ENCODE measurements at places on chromosomes 4 and X.
A peak's percentile ranks its signal among the peaks of the same experiment; 100 is the strongest.

DNA sequence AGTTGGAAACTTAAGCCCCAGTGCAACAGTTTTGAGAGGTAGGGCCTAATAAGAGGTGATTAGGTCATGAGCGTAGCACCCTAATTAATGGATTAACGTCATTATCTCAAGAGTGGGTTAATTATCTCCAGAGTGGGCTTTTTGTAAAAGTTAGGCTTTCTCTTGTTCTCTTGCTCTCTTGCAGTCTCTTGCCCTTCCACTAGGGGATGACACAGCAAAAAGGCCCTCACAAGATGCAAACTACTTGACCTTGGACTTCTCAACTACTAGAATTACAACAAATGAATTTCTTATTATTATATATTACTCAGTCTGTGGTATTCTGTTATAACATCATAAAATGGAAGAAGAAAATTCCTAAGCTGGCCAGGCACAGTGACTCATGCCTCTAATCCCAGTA, 22.1 kb upstream of the NDST3 start:
- no peak for DNase-seq

DNA sequence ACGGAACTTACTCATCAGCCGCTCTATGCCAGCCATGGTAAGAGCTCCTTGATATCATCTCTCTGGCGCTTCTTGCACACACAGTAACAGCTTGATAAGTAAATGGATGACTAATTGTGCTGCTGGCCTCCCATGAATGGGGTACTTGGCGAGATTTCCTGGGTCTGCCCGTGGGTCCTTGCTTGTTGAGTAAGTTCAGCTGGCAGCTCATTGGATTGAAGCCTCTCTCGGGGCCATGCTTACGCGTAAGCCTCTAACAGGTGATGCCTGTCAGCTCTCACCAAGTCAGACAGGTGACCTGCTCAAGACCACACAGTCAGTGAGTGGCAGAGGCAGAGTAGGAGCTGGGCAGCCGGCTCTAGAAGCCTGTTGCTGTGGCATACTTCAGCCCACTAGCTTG, 7.7 kb downstream of the NSG1 start:
- DNase-seq, result no peak

DNA sequence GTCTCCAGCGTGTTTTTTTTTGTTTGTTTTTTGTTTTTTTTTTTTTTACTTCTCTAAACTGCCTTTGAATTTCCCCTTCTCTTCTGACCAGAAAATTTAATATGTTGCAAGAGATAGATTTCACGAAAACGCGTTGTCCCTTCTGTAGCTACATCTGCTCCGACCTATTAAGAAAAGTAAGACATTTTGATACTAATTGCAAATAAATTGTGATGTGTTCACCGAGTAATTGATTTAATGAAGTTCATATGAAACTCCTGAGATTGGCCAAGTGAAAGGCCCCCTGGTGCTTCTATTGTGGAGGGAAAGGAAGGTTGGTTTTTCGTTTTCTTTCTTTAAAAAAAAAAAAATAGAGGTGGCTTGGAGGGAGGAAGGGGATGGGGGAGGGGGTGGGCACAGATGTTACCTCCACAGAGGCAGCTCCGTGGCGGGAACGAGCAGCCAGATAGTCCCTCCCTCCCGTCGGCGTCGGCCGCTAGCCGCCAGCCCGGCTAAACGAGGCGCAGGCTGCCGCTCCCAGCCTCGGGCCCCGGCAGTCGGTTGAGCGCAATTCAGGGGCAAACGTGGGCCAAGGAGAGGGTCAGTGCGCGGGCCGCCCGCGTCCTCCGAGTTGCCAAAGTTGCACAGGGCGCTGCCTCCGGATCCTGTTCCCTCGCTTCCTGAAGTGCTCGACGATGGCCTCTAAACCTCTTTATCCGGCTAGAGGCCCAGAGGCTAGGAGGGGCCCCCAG, 139.1 kb upstream of the ZIC3 start:
- no peak for DNase-seq

DNA sequence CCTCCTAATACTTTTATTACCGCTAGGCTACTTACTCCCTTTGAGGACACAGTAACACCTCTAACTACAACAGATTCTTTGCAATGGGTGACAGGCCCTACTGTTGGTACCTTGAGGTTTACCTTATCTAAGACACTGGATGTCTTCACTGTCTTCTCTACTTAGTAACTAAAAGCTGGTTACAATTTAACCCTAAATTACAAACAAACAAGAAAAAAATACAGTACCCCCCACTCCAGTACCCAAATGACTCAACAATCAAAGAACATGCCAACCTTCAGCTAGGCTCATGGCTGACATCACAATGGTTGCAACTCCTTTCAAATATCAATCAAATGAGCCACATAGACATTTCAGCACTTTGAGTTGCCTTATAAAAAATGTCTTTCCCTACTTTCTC, 198.0 kb downstream of the GUCY2F start:
- no peak for DNase-seq

DNA sequence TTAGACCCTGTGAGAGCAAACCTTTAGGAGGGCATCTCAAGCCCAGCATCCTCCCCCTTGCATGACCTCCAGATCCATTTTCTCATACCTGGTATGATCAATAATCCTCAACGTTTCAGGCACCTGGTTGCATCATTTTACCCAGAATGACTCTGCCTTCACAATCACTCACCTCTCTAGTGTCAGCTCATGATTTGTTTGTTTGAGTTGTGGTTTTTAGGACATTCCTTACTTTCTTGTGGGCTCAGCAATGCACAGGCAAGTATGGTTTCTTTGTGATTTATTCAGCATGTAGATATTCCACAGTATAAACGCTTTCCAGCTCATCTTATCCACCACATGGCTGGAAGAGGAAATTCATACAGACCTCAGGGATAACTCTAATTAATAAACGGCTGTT, 93.6 kb upstream of the CPEB2 start:
- no peak for DNase-seq

DNA sequence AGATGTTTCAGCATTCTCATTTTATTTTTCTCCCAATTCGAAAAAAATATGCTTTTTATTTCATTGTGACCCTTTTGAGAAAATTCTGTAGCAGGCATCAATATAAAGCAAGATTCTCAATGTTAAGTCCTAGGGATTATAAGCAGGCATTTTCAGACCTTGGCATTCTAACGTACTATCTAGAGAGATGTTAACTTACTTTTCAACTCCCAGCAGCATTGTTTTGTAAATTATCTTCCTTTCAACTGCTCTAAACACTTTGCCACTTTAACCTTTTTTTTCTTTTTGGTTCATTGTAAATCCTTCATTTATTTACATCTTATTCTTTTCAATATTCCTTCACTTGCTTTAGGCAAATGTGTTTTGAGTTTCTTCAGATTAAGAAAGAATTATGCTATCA, 333.2 kb downstream of the ARHGAP24 start:
- DNase-seq, result no peak

- no peak for DNase-seq
Measured at GRCh38 chr4:149794352-149794751, 21.3 kb downstream of the IQCM start.

DNA sequence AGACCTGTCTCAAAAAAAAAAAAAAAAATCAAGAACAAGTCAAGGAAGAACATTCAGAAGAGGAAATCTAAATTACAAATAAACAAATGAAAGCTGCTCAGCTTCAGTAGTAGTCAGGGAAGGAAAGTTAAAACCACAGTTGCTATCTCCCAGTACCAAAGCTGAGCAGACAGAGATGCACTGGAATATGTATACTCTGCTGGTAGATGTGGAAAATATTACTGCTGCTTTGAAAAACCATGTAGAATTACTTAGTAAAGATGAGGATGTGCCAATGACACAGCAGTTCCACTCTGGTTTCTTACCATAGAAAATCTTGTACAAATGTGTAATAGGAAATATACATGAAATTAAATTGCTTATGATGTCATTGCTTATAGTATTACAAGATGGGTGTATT, 25.1 kb upstream of the PRKX start:
- DNase-seq, result no peak

DNA sequence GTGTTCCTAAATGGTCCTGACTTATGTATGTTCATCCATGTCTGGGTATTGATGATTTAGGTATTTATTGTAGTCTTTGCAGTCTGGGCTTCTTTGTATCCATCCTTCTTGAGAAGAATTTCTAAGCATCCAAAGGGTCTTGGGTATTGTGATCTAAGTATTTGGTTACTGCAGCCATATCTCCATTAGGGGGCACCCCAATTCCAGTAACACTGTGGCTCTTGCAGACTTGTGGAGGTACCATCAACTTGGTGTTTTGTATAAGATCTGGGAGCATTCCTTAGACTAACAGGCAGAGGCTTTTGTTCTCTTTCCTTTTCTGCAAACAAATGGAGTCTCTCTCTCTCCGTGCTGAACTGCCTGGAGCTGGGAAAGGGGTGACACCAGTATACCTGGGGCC, 113.7 kb upstream of the NEXMIF start:
- no peak for DNase-seq

DNA sequence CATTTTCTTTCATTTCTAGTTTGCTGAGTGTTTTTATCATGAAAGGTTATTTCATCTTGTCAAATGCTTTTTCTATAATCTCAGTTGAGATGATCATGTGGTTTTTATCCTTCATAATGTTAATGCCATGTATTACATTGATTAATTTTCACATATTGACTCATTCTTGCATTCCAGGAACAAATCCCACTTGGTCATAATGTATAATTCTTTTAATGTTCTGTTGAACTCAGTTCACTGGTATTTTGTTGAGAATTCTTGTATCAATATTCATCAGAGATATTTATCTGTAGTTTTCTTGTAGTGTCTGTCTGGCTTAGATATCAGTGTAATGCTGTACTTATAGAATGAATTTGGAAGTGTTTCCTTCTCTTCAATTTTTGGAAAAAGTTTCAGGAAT, 16.7 kb upstream of the LHFPL1 start:
- no peak for DNase-seq

- DNase-seq, result no peak
Measured at GRCh38 chr4:6452116-6452896, 20.1 kb downstream of the PPP2R2C start.

- DNase-seq, result no peak
Measured at GRCh38 chr4:19239565-19239964, 1012.1 kb upstream of the SLIT2 start.

DNA sequence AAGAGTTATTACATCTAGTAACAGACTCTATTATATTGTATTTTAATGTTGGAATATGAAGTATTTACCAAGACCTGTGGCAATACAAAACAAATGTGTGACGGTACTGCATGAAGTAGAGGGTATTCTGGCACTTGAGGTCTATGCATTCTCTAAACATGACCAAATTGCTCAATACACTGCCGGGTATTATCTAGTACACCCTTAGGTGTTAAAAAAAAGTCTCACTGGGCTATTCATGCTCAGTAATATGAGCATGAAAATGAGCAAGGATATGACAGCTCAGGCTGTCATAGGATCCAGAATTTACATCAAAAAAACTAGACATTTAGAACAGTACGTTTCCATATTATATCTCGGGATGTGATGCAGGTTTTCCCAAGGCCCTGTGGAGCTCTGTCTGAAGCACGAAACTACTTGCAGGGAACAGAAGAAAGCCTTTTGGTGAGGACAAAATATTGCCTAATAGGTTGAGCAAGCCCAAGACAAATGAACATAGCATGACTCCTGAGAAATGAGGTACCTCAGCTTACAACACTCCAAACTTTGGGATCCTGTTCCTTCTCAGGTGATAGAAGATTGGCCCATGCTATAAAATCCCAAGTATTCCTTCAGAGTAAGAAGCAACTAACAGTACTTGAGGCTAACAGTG, 74.1 kb upstream of the MAOA start:
- no peak for DNase-seq

GRCh38 chr4:1628892-1629698, 55.0 kb downstream of the FAM53A start:
- DNase-seq, result peak; percentile 51

DNA sequence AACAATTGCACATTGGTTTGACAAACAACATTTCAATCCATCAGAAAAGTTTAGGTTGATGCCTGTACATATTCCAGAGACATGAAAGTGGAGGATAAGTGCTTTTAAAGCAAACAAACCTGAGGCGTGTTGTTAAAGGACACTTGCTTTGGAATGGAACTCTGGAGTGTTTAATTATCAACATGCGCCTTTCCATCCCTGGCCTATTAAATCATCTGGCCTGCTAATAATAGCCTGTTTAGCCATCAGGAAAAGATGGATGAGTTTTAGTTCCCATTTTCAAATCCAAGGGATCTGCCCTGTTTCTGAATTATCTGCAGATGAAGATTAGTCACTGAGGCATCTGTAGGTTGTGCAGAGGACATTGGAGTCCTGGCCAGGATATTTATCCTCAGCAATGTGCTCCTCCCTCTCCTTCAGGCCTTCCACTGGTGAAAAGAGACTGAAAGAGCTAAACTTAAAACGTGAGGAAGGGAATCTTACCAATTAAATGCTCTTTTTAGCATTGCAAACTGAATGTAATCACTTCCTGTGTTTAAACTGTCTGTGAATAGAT, 388.9 kb downstream of the PPARGC1A start:
- DNase-seq, result no peak

GRCh38 chr4:114078636-114079035, 99.2 kb upstream of the ARSJ start:
- DNase-seq, result no peak

DNA sequence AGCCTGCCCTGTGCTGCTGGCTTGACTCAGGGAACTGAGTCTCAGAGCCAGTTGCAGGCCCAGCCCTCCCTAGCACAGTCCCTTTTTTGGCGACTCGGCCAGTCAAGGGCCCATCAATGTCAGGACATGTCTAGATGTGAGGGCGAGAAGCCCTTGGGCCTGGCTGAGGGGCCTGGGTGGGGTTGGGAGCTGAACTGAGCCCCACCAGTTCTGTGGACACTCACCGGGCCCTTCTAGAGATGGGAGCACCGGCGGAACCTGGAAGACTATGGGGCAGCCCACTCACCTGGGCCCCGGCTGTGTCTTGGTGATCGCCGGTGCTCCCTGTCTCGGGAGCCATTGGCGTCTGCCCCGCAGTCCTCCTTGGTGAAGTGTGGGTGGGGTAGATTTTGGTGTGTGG, 245.9 kb downstream of the AFAP1 start:
- DNase-seq, result no peak

GRCh38 chrX:10159145-10159468, 2.3 kb downstream of the CLCN4 start:
- no peak for DNase-seq

DNA sequence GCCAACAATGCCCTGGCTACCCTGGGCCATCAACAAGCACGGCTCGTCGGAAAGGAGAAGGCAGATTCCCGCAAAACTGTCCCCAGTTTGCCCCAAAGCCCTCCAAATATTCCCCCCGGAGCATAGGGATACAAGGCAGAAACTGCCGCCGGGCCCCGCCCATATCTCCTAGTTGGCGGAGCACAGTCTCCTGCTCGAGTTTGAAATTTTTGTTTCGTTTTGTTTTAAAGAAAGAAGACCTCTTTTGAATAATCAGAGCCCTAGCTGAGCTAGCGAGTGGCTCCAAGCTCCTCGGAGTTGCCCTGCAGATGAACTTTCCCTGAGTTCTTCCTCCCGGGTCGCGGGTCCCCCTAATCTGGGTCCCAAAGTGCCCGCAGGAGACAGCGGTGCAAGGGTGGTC, 138.1 kb upstream of the ZIC3 start:
- no peak for DNase-seq

DNA sequence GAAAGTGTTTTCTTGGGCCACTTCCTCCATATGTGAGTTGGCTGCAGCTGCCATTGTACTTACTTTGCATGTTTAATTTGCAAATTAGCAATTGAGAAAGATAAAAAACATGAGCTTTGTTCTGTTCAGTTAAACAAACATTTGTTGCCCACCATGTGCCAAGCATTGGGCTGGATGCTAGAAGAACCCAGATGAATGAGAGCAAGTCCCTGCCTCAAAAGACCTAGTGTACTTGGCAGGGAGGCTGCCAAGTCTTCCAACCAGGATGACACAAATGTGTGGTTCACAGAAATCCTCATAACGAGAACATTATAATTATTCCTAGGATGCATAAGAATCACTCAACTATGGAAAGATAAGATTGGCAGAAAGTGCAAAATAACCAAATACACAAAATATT, 66.7 kb downstream of the GPM6A start:
- DNase-seq, result no peak

GRCh38 chr4:88955580-88956380, 101.2 kb downstream of the FAM13A start:
- no peak for DNase-seq

All from stimulated activated CD8-positive, alpha-beta memory T cell treated with anti-CD3 and anti-CD28 coated beads, Interleukin-4, amount 100 ng/mL, for 4 hours (primary cell).